ENCODE measurements at places on chromosomes 16 and 17.

GRCh38 chr17:63294776-63295175 is 151.3 kb downstream of the CYB561 start:
- no peak for DNase-seq

DNA sequence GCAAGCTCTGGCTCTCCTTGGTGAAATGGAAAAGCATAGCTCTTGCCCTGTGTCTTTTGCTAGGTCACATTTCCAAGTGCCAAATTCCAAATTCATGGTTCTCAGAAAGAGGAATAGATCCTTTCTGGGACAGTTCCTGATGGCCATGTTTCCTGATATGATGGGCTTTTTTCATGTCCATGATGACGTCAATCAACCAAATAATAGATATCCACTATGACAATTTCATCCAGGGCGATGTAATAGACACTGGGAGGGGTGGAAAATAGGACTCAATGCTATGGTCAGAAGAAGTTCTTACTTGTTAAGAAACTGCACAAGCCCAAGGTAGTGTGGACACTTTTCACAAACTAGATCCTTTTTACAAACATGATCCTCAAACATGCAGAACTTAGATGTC is 549 bp upstream of the KRT33A start:
- DNase-seq: no peak

DNA sequence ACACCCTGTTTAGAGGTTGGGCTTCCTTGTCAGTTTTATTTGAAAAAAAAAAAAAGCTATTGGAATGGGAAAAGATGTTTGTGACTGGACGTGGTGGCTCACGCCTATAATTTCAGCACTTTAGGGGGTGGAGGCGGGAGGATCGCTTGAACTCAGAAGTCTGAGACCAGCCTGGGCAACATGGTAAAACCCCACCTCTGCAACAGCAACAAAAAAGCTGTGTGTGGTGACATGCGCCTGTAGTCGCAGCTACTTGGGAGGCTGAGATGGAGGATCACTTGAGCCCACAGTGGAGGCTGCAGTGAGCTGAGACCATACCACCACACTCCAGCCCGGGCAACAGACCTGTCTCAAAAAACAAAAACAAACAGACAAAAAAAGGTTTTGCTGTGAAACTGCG is 66.1 kb upstream of the SIAH1 start:
- no peak for DNase-seq

GRCh38 chr17:2792366-2793169 is 3.7 kb upstream of the RAP1GAP2 start:
- no peak for DNase-seq

DNA sequence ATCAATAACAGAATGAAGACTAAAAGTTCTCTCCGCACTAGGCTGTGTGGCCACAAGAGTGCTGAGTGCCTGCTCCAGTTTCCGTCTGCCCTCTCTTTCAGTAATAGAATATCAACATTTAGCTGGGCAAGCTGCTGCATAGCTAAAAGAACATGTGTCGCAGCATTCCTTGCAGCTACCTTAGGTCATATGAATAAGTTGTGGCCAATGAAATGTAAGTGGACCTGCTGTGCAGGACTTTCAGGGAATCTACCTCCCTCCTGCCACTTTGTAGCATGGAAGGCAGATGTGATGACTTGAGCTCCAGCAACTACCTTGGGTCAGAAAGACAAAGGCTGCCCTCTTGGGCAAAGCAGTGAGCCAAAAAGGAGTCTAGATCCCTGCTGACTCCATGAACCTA is 25.4 kb downstream of the SLC39A11 start:
- no peak for DNase-seq

GRCh38 chr17:49996121-49996494 is 1.1 kb upstream of the DLX3 start:
- no peak for DNase-seq

DNA sequence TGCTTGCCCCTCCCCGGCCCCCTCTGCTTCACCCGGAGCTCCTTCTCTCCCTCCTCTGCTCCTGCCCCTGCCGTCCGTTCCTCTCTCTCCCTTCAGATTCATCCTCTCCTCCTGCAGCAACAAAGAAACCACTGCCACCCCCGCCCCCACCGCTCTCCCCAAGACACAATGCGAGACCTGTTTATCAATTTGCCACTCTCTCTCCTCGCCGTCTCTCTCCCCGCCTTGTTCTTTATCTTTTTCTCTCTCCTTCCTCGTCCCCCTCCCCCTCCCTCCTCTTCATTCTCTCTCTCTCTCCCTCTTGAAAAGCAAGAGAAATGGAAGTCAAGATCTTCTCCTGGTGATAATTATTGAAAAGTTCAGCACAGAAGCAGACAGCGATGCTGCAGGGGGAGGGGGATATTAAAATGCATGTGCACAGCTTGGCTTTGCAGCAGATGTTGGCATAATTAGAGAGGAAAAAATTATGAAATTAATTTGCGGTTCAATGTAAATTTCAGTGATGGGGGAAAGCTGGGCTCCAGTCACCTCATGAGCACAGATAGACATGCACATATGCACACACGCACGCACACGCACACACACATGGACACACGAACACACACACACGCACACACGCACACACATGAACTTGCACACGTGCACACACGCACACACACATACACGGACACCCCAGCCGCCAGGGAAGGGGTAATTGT is 58.1 kb upstream of the CBFA2T3 start:
- no peak for DNase-seq

DNA sequence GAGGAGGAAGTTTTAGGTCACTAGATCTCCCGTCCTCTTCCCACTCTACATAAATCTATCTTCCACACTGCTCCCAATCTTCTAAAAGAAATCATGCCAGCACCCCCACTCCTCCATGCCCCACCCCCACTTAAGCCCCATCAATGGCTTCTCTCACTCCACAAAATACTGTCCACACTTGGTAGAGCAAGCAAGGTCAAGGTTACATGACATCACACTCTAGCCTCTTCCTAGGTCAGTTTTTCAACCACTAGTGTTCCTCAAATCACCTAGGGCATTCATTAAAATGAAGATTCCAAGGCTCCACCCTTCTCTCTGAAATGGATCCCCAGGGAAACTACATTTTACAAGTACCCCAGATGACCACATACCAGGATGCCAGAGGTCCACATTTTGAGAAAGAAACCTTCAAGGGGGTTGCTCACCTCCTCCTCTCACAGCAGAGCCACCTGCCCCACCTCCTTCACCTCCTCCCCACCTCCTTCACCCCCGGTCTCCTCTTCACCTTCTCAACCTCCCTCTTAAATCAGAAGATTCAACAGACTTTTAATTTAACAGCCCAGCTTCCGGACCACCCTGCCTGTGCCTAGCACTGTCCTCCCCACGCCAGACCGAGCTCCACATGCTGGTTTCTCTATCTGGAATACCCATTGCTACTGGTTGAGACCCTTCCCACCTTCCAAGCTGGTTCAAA is 3.2 kb downstream of the AMFR start:
- DNase-seq: no peak

DNA sequence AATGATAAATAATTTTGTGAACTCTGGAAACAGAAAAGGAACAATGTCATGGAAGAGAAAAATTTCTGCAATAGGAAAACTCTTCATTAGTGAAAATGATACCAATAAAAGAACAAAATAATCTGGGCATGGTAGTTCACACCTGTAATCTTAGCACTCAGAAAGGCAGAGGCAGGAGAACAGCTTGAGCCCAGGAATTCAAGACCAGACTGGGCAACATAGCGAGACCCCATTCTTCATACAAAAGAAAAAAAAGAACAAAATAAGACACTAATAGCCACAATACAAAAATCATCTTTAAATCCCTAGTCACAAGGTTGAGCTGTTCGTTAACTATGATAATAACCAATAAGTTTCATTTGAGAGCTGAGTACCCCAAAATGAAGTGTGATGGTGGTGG is 8.6 kb downstream of the POLG2 start:
- no peak for DNase-seq

DNA sequence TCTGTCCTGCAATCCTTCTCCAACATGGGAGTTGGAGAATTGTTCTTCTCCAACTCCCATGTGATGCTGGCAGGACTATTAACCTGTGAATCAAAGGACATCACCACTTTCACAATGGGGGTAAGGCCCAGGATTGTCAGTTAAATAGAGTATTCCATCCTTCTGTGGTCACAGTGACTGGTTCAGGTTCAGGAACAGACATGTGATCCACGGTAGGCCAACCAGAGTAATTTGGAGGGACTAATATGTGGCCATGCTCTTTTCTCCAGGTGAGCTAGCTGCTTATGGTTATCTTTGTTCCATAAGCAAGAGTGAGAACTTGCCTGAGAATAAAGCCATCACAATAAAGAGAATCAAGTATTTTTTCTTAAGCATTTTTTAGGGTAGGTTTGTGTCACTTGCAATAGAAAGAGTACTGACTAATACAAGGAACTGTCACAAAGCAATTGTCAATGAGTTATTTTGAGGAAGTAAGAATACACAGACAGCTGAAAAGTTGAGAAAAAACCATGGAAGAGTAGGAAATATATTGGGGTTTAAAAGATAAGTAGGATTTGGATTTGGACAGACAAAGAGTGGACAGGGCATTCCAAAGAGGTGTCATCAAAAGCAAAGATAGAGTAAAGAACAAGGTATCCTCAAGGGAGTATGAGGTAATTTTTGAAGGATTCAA is 63.4 kb downstream of the BRIP1 start:
- DNase-seq: no peak

GRCh38 chr16:73051226-73051625 is 3.3 kb upstream of the ZFHX3 start:
- DNase-seq: no peak

DNA sequence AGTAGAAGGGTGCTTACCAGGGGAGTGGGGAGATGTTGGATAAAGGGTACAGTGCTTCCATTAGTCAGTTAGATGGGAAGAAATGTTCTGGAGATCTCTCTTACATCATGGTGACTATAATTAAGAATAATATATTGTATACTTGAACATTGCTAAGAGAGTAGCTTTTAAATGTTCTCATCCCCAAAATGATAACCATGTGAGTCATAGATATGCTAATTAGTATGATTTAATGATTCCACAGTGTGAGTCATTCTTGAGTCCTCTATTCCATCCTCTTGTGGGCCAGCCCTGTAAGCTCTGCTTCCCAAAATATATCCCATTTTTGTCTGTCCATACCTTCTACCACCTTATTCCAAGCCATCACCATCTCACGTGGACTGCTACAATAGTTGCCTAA is 80.6 kb upstream of the CDH11 start:
- no peak for DNase-seq

DNA sequence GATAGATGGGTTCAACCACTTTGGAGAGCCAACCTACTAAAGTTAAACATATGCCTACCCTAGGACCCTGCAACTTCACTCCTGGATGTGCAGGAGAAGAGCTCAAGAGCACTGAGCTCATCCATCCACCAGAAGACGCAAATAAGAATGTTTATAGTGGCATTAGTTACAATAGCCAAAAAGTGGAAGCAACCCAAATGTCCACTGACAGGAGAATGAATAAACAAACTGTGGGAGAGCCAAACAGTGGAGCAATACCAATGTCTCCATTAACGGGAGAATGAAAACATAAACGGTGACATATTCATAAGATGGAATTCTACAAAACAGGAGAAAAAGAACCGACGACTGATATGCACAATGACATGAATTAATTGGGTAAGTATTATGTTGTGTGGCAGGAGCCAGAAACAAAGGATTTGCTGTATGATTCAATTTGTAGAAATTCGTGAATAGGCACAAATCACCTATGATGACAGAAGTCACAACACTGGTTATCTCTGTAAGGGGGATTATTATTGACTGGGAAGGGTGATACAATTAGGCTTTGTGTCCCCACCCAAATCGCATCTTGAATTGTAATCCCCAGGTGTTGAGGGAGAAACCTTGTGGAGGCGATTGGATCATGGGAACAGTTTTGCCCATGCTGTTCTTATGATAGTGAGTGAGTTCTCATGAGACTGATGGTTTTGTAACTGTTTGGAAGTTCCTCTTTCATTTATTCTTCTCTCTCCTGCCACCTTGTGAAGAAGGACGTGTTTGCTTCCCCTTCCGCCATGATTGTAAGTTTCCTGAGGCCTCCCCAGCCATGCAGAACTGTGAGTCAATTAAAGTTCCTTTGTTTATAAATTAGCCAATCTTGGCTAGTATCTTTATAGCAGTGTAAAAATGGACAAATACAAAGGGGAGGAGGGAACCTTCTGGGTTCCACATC is 57.9 kb upstream of the PLCG2 start:
- DNase-seq: no peak

- DNase-seq: no peak
Measured at GRCh38 chr16:17324451-17324850, 146.3 kb downstream of the XYLT1 start.

DNA sequence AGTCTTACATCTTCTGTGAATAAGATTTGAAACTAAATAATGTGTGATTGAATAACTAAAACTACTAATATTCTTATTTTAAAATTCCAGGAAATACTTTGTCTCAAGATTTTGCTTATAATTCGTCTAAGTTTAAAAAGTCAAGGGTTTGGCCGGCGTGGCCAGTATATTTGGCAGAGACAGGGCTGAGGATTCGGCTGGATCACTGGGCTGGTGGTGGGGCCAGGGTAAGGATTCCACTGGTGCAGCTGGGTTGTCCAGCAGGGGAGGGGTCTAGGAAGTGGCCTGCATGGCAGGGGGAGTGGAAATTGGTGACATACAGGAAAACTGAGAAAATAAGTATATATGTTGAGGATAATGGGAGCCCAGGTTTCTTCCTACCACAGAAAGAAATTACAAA is 75.7 kb downstream of the MYO1D start:
- DNase-seq: no peak

GRCh38 chr16:80570106-80570478 is 29.3 kb downstream of the DYNLRB2 start:
- DNase-seq: no peak

DNA sequence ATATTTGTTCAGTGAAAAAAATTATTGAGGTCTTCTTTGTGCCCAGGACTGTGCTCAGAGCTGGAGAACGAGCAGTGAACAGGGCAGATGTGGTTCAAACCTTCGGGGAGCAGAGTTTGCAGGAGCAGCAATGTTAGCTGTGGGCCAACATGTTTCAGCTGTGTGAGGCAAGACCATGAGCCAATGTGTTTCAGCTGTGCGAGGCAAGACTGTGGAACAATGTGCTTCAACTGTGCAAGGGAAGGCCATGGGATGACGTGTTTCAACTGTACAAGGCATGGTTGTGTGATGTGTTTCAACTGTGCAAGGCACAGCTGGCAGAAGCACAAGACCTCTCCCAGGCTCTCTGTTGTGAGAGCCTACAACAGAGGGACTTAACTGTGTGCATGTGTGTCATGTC is 35.2 kb upstream of the SDK2 start:
- DNase-seq: no peak

DNA sequence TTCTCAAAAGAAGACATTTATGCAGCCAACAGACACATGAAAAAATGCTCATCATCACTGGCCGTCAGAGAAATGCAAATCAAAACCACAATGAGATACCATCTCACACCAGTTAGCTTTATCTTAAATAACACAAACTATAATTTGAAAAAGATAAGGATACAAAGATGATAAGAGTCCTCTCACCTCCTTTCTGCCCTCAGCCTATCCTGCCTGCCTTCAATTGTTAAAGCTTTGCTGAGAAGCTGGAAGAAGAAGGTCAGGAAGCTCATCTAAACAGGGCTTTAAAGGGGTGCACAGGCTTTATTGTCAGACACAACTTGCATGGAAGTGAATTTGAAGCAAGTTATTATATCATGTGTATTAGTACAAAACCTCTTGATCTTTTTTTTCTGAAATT is 676.3 kb upstream of the GOT2 start:
- no peak for DNase-seq

All from stimulated activated CD4-positive, alpha-beta T cell treated with anti-CD3 and anti-CD28 coated beads, TNF-alpha, amount 100 ng/mL, for 1 hour (primary cell).